ENCODE measurements at places on chromosomes 1 and 21. TPM values are rescaled to one million over a fixed set of nuclear protein-coding genes. Genes with fewer than 3 reads are reported as not detected.

TAS1R1 gene
- total RNA-seq: 0.15 TPM

DNA sequence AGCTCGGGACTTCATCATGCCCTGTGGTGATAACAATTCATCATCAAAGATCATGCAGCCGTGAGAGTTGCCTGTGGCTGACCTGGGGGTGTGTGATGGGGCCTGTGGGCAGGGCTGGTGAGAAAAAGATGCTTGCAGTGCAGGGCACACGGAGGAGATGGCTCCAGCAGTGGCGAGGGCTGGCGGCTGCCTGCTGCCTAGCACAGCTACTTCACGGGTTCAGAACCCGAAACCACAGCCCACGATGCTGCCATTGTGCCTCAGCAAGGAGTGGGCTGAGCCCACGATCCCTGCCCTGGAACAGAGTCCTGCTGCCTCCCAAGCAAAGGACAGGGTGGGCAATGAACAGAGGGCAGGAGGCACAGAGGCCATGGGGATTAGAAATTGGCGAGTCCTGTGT is 631 bp upstream of the KRTAP10-9 start:
- no peak for DNase-seq

GRCh38 chr1:9086045-9086444 is 16.6 kb upstream of the SLC2A5 start:
- DNase-seq: no peak

- DNase-seq: no peak
Observed at GRCh38 chr1:3111348-3112021, 42.5 kb downstream of the PRDM16 start.

- no peak for DNase-seq
Observed at GRCh38 chr1:161131523-161132409, 701 bp downstream of the DEDD start.

DNA sequence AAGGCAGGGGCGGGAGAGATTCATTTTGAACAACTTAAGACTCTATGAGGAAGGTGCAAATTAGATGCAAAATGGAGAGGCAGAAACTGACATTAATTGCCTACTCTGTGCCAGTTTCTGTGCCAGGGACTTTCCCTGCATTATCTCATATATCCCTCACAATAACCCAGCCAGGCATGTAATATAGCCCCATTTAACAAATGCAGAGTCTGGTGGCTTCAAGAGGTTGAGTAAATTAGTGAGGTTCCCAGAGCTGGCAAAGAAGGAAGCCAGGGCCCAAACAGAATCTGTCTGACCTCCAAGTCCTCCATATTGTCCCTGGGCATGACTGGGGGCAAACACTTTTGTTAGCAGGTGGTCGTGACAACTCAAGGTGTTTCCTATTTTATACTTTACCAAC is 199.8 kb downstream of the ASTN1 start:
- no peak for DNase-seq

DNA sequence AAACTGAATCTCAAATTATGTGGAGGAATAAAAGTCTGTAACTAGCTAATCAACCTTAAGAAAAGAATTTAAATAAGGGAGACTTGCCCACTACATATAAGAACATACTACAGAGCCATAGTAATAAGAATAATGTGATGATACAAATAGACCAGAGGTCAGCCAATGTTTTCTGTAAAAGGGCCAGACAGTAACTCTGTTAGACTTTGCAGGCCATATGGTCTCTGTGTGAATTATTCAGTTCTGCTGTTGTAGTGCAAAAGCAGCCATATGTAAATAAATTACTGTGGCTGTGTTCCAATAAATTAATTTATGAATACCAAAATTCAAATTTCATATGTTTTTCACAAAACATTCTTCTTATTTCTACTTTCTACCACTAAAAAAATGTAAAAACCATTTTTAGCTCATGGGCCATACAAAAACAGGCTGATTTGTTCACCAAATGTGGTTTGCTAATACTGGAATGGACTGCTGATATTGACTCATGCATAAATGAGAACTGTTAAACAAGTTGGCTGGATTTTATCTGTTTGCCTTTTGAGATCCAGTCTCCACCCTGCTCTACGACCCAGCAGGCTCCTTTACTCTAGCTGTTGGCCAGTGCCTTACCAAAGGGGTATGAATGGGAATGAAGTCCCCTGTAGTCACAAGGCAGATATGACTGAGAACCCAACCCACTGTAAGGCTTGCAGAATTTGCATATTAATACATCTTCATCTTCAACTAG is 98.2 kb upstream of the ZNHIT6 start:
- DNase-seq: no peak

ANGPTL7 gene
- total RNA-seq: not detected

NUDT4B gene
- 35.4 TPM for total RNA-seq

GRCh38 chr1:91007827-91008226 is 14.0 kb downstream of the ZNF644 start:
- DNase-seq: no peak

GRCh38 chr1:41590331-41590730 is 105.8 kb upstream of the EDN2 start:
- no peak for DNase-seq

- no peak for DNase-seq
Observed at GRCh38 chr1:231727171-231727570, 100.6 kb downstream of the DISC1 start.

- no peak for DNase-seq
Observed at GRCh38 chr1:38474738-38475623, 384.6 kb downstream of the RRAGC start.

DNA sequence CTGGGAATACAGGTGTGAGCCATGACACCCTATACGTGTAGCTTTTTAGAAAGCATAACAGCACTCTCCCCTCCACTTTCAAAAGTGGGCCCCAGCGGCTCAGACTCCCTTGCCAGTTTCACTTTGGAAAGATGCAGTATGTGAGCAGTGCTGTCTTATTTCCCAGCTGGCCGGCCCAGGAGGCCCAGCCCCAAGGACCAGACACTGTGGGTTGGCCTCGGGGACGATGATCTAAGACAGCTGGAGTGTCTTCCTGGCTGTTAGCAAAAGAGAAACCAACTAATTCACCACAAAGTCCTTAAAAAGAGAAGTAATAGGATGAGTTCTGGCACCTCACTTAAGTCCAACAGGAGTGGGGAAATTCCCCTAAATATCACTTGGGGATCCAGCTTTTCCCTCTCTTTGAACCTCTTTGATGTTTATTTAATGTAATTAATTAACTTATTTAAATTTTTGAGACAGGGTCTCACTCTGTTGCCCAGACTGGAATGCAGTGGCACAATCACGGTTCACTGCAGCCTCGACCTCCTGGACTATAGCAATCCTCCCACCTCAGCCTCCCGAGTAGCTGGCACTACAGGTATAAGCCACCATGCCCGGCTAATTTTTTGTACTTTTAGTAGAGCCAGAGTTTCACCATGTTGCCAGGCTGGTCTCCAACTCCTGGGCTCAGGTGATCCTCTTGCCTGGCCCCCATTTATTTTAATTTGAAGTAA is 17.6 kb upstream of the CLIC4 start:
- no peak for DNase-seq
